ENCODE measurements at places on chromosomes 13 and 19.

- DNase-seq = no peak
These were observed 300.7 kb downstream of the SLC7A1 start for GRCh38 chr13:29294821-29295220.

DNA sequence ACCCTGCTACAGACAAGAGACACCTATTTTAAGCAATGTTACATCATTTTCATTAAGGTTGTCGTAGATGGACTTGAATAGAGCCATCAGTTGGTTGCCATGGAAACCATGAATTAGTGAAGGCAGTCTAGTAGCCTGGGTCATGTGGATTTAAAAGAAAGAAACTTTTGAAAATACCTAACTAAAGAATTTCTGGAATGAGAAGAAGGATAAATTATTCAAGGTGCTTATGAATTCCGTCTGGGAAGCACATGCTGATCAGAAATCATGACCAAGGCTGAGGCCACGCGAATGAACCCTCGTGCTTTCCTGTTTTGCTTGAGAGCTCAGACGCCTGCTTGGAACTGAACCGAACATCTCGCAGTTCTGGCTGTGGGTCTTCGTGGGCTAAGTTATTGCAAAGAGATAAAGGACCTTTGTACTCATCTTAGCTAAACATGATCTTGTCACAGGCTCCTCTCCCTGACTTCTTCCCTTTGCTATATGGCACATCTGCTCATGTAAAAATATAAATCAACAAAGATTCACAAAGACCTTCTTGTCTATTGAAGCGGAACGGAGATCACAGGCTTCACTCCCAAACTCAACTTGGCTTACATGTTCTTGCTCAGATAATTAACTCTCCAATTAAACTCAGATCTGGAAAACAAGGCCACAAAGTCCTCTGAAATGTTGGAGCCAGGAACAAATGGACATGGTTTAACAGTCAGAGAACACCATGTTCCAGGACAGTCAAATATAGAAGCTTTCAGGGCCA is 140.2 kb downstream of the NUFIP1 start:
- no peak for DNase-seq

DNA sequence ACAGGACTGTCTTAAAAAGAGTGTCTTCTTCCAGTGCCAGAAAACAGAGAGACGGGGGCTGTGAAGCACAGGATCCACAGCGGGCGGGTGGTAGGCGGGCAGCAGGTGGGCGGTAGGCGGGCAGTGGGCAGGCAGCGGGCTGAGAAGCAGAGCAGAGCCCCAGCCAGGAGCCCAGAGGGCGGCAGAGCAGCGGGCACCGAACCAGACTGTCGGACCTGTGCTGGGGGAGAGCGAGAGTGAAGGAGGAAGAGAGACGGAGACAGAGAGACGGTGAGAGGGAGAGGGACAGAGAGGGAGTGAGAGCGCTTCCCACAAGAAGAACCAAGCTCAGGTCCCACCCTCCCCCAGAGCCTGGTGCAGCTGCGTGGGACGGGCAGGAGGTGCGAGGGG is 30.3 kb downstream of the RASA3 start:
- peak; percentile 62 for DNase-seq

- DNase-seq = peak; percentile 2
These were observed 9.1 kb downstream of the FFAR2 start for GRCh38 chr19:35457173-35457572.

- no peak for DNase-seq
These were observed 435.1 kb downstream of the EFNB2 start for GRCh38 chr13:106100171-106100919.

- no peak for DNase-seq
These were observed 11.4 kb downstream of the MCF2L start for GRCh38 chr13:112980434-112980833.

DNA sequence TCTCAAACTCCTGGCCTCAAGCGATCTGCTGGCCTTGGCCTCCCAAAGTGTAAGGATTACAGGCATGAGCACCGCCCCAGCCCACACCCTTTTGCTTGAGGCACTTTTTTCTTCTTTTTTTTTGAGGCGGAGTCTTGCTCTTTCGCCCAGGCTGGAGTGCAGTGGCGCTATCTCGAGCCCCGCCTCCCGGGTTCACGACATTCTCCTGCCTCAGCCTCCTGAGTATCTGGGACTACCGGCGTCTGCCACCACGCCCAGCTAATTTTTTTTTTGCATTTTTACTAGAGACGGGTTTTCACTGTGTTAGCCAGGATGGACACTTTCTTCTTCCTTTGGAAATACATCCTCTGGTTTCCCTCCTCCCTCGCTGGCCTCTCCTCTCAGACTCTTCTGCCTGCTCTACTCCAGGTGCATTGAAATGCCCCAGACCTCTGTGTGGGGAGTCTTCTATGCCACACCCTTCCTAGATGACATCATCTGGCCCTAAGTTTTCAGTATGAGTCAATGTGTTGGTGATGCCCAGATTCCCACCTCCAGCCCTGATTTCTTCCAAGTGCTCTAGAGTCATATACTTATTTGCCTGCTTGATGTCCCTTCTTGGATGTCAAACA is 20.7 kb upstream of the TPT1 start:
- no peak for DNase-seq

DNA sequence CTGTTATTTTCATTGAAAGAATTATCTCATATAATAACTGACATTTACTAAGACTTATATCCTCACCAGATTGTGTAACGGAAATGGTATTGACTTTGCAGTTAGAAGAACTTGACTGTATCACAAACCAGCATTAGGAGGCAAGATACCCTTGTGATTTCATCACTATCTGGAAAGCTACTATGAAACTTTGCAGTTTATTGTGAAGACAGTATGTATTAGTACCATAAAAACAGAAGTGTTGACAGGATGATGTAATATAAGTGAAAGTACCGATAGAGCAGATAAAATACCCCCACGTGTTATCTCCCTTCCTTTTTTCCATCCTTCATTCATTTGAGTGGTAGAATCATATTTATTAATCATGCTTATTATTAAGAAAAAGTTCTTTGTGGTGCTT is 365.7 kb upstream of the KLHL1 start:
- no peak for DNase-seq

GRCh38 chr19:12841094-12841493 is 2.8 kb downstream of the MAST1 start:
- DNase-seq = no peak

- no peak for DNase-seq
These were observed 282.9 kb downstream of the TSHZ3 start for GRCh38 chr19:31066385-31066784.

GRCh38 chr19:46783670-46784069 is 4.7 kb downstream of the SLC1A5 start:
- no peak for DNase-seq

DNA sequence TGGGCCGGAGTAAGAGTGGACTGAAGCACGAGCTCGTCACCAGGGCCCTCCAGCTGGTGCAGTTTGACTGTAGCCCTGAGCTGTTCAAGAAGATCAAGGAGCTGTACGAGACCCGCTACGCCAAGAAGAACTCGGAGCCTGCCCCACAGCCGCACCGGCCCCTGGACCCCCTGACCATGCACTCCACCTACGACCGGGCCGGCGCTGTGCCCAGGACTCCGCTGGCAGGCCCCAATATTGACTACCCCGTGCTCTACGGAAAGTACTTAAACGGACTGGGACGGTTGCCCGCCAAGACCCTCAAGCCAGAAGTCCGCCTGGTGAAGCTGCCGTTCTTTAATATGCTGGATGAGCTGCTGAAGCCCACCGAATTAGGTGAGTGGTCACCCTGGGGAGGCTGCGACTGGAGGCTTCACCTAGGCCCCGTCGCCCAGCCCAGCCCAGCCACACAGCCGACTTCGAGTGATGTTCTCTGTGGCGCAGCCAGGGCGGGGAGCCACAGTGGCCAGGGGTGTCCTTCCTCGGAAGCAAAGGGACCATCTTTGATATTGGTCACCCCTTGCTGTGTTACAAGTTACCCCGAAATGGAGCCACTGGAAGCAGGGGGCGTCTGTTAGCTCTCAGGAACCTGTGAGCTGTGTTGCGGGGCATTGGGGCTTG is 5.6 kb downstream of the PIAS4 start:
- no peak for DNase-seq

DNA sequence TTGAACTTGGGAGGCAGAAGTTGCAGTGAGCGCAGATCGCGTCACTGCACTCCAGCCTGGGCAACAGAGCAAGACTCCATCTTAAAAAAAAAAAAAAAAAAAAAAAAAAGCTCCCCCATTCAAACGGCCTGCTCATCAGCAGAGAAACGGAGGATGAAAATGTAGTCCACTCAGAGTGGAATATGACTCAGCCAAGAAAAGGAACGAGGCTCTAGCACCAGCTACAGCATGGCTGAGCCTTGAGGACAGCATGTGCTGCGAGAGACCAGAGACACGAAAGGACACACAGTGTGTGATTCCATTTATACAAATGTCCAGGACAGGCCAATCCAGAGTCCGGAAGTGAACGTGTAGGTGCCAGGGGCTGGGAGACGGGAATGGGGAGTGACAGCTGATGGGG is 18.1 kb upstream of the MIER2 start:
- DNase-seq = peak; percentile 34

GRCh38 chr19:17097593-17098126 is 22.1 kb downstream of the MYO9B start:
- no peak for DNase-seq

Data from posterior vena cava (tissue), 2 donors.